ENCODE measurements at places on chromosomes 4 and X.

DNA sequence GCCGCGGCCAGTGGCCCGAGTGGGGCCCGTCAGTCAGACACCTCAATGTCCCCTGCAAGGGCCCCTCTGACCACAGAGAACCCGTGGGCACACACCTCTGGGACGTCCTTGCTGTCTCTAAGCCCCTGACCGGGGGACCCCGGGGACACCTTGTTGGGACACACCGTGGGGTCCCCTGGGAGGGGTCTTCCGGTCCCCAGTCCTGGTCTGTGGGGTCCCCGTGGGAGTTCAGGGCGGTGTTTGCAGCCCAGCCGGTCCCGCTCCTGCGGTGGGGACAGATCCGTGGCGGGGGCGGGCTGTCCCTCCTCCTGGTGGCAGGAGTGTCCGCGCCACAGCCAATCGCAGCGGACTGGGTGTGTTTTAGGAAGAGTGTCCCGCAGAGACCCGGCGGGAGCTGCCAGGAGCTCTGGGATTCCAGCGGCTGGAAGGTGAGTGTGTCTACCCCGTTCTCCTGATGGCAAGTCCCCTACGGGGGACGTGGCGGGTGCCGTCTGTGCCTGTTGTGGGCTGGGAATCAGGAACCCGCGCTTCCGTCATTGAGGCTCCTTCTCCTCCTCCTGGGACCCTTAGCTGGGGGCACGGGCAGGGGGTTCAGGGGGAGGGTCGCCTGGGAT lies 5.1 kb upstream of the PLCXD1 start:
- DNase-seq = peak; percentile 51

- peak; percentile 42 for DNase-seq
Observed at GRCh38 chr4:98642991-98643426, 15.4 kb downstream of the TSPAN5 start.

DNA sequence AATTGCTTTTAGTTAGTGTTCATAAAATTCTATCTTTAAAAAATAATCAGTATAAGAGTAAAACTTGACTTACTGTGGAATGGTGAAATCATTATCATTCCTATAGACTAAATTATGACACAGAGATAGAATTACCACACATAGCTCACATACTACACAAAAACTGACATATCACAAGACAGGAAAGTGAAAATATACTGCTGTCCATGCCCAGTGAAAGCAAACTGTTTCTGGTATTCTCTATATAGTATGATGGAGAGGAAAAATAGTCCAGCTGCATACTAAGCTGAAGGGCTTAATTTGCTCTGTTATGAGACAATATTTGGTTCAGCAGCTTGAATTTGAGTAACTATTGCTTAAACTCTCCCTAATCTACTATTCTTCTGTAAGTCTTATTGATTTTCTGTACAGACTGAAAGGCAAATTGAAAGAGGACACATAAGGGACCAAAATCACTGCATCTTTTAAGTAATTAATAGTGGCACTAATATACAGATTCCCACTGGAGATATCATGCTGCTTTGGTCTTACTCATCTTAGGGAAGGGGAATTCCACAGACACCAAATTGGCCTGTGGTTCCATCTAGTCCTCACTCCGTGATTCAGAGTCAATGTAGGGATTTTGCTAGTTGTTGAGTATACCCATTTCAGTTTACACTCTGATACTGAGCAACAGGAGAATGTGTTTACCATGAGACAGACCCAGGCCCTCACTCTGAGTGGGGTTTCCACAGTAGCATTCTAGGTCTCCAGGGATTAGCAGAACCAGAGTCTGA lies 47.4 kb upstream of the AGA start:
- no peak for DNase-seq

GRCh38 chr4:44279066-44279465 lies 169.5 kb downstream of the KCTD8 start:
- DNase-seq = no peak

- DNase-seq = no peak
Observed at GRCh38 chr4:79823148-79823763, 249.8 kb downstream of the ANTXR2 start.

DNA sequence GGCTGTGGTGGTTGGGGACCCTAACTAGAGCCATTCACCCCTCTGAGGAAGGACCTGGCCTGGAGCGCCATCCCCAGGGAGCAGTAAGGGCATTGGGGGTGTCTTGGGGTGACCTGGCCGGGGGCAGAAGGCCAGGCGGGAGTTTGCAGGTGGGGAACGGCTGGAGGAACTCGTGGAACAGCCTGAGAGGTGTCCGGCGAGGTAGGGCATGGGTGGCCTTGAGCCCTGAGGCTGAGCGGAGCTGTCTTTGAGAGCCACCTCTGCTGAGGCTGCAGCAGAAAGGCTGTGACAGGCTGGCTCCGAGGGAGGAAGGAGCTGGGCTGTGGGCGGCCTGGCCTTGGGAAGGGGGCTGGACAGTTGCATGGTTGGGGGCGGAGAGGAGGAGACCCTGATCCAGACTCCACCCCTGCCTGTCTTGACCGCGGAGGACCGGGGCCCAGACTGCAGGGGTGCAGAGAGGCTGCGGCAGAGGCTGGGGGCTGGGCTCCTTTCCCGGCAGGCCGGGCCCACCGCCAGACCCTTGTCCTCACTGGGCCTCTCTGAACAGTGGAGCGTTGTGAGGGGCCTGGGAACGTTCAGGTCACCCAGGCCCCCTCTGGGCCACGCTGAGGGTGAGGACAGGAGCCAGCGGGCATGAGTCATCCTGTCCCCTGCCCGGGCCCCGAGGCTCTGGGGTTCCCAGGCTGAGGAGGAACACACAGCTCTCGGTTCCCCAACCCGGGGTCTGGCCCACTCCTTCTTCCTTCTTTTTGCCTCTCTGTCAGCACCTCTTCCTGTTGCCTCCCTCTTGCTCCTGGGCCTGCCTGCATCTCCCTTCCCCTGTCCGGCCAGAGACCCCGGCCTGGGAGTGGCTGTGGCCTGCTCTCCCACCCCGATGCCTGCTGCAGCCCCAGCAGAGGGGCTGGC lies 8.1 kb downstream of the SH3BP2 start:
- peak; percentile 53 for DNase-seq

- DNase-seq = no peak
Observed at GRCh38 chrX:136810493-136810892, 29.8 kb upstream of the ARHGEF6 start.

GRCh38 chr4:169005453-169006099 lies 4.5 kb downstream of the CBR4 start:
- DNase-seq = no peak

DNA sequence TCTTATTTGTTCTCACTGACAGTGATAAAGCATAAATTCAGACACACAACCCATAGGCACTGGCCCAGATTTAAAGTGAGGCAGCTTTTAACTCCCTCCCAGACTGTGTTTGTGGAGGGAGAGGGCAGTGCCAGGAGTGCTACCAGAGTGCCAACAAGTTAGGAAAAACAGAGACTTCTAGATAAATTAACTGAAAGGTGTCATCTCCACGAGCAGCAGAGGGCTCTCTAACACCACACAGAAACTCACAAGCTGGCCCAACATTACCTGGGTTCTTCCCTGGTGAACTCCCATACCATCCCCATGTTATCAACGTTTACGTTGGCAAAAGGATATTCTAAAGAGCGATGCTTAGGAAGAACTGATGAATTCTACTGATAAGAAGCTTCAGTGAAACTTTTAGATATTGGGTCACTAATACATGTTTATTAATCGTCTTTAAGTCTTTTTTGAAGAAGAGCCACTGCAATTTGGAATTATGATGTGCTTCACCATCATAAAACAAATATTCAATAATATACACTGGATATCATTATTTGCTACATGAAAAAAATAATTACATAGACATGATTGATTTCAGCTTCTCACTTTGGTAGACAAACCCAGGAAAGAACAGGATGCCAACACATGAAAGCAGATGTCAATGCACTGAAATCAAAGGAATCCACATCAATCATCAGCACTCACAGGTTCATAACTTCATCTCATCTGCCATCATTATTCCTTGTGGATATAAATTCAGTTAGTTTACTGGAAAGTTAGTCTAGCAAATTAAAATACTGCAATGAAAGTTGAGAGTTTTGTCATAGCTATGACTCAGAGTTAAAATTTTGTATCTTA lies 121.2 kb upstream of the NAP1L5 start:
- DNase-seq = peak; percentile 45

- no peak for DNase-seq
Observed at GRCh38 chr4:153494562-153494961, 28.4 kb downstream of the TMEM131L start.

DNA sequence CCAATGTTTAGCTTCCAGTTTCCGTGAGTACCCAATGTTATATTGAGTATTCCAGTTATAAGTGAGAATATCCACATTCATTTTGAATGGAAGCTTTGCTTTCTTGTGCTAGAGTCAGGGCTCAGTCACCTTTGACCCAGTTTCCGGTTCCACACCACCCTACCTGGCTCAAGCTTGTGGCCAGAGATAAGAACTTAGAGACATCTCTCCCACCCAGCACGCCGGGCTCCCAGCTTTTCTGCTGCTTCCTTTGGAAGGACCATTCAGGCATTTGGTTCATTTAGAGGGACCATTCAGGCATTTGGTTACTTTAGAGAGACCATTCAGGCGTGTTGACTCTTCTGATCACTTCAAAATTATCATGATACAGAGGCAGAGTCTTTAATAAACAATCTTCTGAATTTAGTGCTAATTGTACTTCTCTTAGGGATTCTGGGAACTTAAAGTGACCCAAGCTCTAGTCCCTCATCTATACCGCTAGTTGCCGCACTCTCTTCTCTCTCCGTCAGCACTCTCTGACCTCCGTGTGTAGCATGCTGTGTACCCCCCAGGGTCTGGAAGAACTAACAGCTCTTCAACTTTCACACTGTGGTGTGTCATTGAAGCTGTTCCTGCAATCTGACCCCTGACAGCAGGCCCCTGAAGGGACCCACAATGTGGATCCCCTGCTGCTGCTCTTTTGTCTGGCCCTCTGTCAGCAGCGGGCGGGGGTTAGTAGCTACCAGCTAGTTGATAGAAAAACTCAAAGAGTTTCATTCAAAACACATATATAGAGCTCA lies 943.1 kb downstream of the ARAP2 start:
- DNase-seq = no peak

DNA sequence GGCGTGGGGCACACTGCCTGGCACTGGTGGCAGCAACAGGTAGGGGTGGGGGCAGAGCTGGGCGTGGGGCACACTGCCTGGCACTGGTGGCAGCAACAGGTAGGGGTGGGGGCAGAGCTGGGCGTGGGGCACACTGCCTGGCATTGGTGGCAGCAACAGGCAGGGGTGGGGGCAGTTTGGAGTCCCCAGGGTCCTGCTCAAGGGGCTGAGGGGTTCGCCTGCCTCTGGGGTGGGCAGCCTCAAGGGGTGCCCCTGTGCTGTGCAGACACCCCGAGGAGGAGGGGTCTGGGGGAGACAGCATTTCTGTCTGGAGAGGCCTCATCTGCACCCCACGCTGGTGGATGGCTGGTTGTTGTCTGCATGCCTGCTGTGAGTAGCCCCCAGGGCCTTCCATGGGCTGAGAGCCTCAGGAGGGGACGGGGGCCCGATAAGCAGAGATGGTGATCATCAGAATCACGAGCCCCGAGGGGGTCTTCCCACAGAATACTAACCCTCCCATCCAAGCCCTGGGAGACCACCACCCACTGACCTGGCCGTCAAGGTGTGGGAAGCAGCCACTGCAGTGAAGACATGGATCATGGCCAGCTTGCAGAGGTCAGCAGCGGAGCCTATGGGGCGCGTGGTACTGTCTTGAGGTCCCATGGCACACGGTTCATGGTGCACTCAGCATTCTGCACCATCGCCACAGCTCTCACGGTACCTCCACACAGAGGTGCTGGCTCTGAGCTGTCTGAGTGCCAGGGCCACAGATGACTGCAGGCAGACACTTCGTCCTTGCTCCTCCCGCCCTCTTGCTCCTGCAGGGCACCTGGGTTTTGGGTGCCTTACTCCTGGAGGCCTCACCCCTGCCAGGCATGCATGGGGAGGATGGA lies 21.5 kb downstream of the NAT8L start:
- no peak for DNase-seq

- DNase-seq = no peak
Observed at GRCh38 chr4:126247409-126247808, 932.7 kb downstream of the FAT4 start.

DNA sequence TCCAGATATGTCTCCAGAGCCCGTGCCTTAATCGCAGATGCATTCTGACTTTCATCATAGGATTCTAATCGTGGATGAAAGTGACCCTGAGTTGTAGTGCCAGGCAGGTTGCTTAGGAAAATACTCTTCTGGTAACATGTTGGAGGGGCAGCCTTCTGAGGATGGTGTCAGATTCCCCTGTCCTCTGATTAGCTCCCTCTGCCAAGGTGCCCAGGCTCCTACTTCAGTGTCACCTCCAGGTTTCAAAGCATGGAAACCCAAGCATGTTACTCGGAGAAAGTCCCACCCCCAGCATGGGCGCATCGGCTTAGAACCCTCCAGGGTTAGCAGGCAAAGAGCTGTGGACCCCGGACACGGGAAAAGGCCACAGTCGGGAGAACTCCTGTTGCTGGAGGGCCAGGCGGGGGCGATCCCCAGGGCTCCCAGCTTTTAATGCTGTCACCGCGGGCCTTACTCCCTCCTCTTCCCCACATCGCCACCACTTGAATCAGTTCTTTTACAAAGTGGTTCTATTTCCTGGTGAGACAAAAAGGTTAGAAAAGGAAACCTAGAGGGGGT lies 44.5 kb downstream of the TRIM2 start:
- no peak for DNase-seq

DNA sequence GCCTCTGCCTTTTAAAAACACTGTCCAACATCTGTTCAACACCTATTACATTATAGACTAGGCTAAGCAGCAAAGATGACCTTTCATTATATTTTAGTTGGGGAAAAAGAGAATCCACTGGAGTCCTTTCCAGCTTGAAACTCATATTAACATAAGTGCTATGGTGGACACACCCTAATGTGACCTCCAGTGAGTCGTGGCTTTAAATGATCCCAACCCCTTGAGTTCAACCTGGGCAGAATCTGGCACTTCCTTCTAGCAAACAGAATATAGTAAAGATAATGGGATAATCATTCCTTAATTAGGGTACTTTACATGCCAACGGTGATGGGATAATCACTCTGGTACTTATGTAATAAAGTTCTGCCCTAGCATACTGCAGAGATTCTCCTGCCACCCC lies 162.6 kb downstream of the MAB21L2 start:
- no peak for DNase-seq

DNA sequence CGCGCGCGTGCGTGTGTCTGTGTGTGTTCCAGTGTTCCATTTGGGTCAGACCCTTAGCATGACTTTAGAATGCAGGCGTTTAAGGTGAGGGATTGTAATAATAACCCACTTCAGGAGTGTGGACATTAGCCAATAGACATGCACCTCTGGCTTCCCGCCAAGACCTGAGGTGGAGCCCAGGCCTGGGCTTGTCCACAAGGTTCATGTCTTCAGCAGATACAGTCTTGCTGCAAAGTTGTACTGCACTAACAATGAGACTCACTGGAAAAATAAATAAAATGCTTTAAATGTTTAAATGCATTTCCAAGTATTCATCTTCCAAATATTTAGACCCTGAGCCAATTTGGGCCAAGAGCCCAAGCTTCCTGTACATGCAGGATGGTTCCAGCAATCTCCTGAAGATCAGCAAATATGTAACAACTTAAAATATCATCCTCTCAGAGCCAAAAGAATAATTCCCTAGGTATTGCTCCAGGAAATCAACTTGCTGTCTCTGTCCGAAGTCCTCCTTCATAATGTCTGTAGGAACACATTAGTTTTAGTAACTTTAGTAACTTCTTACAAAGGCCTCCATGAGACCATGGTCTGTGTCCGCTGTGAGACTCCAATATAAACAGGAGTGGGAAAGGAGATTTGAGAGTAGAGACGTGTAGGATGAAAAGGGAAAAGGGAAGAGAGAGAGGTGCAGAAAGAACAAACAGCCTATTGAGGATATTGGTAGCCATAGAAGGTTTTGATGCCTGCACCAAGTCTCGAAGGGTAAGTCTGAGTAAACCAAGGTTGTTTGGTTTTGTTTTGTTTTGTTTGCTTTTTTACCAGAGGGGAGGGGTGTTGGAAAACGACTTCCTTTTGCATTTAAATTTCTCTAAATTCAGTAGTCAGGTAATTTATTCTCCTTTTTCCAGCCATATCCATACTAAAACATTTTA lies 98.5 kb upstream of the KLF3 start:
- no peak for DNase-seq
